ENCODE measurements at places on chromosomes 11 and 22. TPM values are rescaled to one million over a fixed set of nuclear protein-coding genes. Genes with fewer than 3 reads are reported as not detected.

- peak; percentile 6 for DNase-seq
Measured at GRCh38 chr22:21568347-21569075, 997 bp downstream of the UBE2L3 start.

GRCh38 chr11:39221550-39222138 lies 2237.8 kb downstream of the LRRC4C start:
- no peak for DNase-seq

DNA sequence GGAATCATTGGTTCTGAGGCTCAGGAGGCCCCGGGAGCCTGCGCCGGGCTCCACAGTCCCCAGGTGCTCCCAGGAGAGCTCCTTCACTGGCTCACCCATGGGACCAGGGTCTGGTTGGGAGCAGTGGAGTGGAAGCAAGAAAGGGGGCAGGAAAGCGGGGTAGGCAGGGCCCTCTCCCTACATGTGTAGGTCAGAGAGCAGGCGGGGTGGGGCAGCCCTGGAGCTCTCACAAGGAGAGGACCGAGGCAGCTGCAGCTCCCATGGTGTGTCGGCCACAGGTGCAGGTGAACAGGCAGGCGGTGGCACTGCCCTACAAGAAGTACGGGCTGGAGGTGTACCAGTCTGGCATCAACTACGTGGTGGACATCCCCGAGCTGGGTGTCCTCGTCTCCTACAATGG lies 28.3 kb downstream of the MUC2 start:
- DNase-seq, result no peak

- DNase-seq, result no peak
Measured at GRCh38 chr11:113506893-113507292, 31.7 kb upstream of the DRD2 start.

GRCh38 chr11:58046231-58046630 lies 15.5 kb downstream of the OR6Q1 start:
- DNase-seq, result no peak

DNA sequence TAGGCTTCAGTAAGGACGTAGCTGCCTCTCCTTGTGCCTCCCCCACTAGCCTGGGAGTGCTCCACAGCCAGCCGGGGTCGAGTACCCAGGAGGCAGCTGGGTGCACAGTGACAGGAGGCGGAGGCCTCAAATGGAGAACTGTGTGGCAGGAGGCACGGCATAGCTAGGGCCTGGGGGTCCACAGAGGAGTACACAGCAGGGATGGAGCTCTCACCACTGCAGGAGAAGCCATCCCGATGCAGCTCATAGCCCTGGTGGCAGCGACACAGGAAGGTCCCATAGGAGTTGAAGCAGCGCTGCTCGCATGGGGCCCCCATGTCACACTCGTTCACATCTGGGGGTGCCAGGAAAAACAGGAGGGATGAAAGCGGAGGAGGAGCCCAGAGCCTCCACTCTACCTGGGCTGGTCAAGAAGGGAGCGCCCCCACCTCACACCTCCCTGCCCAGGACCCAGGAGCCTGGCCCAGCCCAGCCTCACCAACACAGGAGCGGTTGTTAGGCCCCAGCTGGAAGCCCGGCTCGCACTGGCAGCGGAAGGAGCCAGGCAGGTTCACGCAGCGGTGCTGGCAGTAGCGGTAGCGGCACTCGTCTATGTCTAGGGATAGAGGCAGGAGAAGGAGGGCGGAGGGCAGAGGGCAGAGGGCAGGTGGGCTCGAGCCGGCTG lies 2.8 kb downstream of the EFEMP2 start:
- no peak for DNase-seq

- DNase-seq, result no peak
Measured at GRCh38 chr11:14203321-14203720, 155.7 kb downstream of the RRAS2 start.

- no peak for DNase-seq
Measured at GRCh38 chr22:31179345-31179744, 19.4 kb downstream of the RNF185 start.

DNA sequence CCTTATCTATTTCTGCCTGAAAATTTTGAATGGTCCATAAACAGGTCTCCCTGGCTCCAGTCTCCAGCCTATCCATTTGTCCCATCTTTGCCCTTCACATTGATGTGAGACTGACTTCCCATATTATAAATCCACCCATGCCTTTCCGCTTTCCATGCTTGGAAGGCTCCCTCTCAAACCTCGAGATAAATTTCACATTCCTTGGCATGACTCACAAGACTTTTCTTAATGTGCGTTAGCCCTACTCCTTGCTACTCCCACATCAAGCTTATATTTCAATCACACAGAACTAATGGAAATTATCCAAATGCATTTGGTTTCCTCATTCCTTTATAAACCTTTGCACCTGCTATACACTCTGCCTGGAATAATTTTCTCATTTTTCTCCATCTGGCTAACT lies 163.7 kb upstream of the NTM start:
- no peak for DNase-seq

DNA sequence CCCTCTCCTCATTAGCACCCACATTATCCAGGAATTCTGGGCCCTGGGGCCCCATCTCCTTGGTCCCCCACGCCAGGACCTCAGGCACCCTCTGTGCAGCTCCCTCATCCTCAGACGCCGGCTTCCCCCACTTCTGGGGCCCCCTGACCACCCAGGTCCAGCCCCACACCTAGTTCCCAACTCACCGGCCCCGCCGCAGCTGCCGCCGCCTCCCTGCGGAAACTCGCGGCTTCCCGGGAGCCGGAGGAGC lies at the start of gene PCSK7:
PCSK7 (minus strand) TSS at position 232 of the 250 bp plus-strand sequence. CDS start 2,229 bp downstream, outside the sequence.
- DNase-seq, result no peak

- no peak for DNase-seq
Measured at GRCh38 chr11:121841487-121842191, 274.4 kb downstream of the BLID start.

DNA sequence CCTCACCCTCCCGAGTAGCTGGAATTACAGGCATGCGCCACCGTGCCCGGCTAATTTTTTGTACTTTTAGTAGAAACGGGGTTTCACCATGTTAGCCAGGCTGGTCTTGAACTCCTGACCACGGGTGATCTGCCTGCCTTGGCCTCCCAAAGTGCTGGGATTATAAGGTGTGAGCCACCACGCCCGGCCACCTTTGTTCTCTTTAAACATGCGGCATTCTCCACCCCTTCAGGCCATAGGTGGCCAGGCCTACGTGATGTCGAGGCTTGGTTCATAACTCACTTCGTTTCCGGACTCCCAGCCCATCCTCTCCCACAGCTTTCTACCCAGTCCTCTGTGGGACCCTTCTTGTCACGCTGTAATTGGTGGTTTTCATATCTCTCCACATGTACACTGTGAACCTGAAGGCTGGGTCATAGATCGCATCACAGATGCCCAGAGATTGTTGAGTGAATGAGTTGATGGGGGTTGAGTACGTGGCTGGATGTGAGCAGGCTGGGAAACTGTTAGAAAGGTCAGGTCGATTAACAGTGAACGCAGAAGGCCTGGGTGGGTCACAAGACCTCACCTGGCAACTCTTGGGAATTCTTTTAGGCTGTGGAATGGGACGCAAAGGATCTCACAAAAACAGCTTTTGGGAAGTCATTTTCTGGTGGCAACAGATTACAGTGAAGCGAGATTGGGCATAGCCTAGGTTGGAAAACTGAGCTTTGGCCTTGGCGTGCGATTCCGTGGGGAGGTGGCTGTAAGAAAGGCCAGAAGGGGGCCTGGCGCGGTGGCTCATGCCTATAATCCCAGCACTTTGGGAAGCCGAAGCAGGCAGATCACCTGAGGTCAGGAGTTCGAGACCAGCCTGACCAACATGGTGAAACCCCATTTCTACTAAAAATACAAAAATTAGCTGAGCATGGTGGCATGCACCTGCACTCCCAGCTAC lies 44.5 kb downstream of the ST14 start:
- no peak for DNase-seq

DNA sequence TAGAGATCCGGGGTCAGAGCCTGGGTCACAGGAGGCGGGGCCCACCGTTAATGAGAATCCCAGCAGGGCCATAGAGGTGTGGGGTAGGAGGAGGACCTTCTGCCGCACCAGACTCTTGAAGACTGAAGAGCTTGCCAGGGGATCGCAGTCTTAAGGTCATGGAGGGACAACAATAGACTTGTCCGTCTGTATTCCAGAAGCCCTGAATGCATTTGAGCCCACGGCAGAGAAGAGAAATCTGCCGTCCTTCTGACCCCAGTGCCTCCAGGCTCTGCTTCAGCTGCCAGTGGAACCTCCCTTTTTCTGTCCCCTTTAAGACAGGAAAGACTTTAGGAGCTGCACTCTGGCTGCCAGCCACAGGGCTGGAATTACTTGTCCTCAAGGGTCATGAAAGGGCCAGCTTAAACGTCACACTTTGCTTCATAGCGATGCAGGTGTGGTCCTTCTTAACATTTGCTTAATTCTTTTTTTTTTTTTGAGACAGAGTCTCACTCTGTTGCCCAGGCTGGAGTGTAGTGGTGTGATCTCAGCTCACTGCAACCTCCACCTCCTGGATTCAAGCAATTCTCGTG lies 15.5 kb upstream of the ST3GAL4 start:
- no peak for DNase-seq

- no peak for DNase-seq
Measured at GRCh38 chr11:57513911-57514537, 1.5 kb downstream of the SLC43A1 start.

DNA sequence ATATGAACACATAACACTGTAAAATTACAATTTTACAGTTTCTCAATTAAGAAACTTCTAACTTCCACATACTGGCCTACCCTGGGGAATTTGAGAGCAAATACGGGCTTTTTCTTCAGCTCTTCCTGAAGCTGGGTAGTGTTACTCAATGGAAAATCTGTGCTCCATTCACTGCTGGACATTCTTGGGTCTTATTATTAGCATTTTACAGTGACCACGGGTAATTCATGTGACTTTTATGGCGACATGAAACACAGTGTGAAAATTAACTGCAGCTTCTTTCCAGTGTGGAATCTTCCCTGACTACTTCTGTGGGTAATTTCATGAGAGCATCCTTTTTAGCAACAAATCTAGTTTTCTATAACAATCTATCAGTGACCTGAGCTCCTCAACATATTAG lies 423.7 kb upstream of the ANO5 start:
- no peak for DNase-seq

GRCh38 chr11:134278356-134278755 lies 2.2 kb downstream of the GLB1L3 start:
- no peak for DNase-seq

GRCh38 chr11:612201-612960 lies 3.4 kb downstream of the IRF7 start:
- DNase-seq, result peak; percentile 60

DNA sequence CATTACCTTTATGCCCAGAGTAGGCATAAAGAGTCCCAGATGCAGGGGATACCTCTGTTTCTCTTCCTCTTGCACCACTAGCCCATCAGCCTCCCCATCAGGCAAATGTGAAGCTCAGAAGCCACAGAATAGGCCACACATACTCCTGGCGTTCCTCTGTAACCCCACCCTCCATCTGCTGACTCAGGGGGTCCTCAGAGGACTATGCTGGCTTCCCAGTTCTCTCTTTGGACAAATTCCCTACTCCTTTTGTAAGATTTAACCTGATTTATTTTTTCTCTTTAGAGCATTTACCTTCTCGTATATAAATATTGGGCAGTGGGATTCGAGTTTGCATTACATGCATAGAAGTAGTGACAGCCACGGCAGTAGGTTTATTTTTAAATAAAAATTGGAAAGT lies 262.3 kb upstream of the CADM1 start:
- DNase-seq, result no peak

DNA sequence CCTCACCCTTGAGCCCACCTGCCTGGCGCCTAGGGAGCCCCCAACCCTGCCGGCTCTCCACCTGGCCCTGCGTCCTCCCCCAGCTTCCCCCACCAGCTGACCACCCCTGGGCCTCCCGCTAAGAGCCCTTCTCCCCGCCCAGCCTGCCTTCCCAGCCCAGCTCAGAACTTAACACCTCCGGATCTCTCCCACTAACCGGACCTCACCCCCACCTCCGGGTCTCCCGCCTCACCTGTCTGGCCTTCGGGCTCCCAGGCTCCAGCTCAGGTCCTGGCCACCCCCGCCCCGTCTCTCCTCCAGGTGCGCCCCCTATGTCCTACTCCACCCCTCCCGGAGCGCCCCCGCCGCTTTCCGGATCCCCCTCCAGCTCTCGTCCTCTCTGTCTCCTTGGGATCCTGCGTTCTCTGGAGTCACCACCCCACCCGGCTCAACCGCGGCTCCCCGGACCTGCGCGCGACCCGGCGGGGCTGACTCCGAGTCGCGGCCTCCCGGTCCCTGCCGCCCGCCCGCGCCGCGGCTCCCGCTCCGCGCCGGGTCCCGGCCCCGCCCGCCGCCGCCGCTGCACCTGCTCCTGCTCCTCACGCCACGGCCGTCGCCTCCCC lies at the start of gene KCNJ11:
KCNJ11 (minus strand) TSS at position 51 of the 602 bp plus-strand sequence. CDS start 568 bp downstream, outside the sequence.
- DNase-seq, result no peak

DNA sequence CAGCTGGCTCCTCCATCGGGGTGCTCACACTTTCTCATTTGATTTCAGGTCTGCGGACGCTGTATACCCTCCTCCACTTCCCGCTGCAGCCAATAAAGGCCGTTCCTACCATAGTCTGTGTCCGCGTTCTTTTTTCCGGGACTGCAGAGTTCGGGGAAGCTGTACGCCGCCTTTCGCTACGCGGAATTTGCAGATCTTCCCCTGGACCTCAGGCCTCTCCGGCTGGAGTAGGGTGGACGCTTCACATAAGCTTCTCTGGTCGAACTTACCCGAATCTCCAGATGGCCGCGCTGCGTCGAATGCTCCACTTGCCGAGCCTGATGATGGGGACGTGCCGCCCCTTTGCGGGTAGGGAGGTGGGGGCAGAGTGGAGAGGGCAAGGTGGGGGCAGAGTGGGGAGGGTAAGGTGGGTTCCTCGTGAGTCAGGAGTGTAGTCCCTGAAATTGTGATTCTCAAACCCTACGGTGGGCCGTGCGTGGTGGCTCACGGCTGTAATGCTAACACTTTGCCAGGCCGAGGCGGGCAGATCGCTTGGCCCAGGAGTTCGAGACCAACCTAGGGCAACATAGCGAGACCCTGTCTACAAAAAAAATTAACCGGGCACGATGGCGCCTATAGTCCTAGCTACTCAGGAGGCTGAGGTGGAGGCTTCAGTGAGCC lies 617 bp downstream of the CSKMT start:
- no peak for DNase-seq

MRGPRX4 gene
- polyA plus RNA-seq, result not detected

TSPAN18 gene
- polyA plus RNA-seq, result 48.1 TPM

CST6 gene
- not detected for polyA plus RNA-seq

SLC22A9 gene
- not detected for polyA plus RNA-seq

SLC29A2 gene
- polyA plus RNA-seq, result 40.8 TPM

LRP4 gene
- 20.7 TPM for polyA plus RNA-seq

ARL14EP gene
- 28.1 TPM for polyA plus RNA-seq

YPEL4 gene
- 1.9 TPM for polyA plus RNA-seq

POU2AF1 gene
- 0.19 TPM for polyA plus RNA-seq

PARVA gene
- polyA plus RNA-seq, result 75.8 TPM

FREY1 gene
- 0.26 TPM for polyA plus RNA-seq

TUBGCP6 gene
- 33.5 TPM for polyA plus RNA-seq

PIK3C2A gene
- polyA plus RNA-seq, result 17.1 TPM

HEPN1 gene
- polyA plus RNA-seq, result 0.26 TPM

LIN7C gene
- polyA plus RNA-seq, result 11.2 TPM

WBP2NL gene
- 1.1 TPM for polyA plus RNA-seq
